ENCODE measurements at places on chromosomes 2 and 18.

DNA sequence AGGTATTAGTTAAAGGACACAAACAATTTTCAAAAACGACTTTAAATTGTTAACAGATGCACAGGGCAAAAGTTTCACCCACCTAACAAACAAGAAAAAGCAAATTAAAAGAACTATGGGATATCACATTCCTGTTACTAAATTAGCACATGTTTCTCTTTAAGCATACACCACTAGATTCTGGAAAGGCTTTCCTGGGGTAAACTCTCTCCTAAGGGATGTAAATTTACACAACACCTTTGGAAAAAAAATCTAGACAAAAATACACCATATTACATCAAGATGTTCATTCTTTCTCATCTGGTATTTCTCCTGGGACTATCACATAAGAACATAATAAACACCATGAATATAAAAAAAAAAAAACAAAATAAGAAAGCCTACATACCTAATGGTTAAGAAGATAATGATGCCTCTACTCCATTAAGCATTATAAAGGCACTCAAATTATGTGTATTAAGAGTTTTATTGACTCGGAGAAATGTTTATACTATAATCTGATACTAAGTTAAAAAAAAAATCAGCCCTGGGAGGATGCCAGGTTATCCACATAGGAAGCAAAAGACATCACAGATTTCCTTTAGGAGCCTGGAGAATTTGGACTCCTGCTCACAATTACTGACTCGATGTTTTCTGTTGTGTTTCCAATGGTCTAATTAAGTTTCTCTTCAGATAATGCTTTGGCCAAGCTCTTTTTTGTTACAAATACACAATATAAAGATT is 82.8 kb upstream of the AFF3 start:
- DNase-seq = no peak

- no peak for DNase-seq
These were observed 2.4 kb downstream of the SOCS6 start for GRCh38 chr18:70291295-70291574.

DNA sequence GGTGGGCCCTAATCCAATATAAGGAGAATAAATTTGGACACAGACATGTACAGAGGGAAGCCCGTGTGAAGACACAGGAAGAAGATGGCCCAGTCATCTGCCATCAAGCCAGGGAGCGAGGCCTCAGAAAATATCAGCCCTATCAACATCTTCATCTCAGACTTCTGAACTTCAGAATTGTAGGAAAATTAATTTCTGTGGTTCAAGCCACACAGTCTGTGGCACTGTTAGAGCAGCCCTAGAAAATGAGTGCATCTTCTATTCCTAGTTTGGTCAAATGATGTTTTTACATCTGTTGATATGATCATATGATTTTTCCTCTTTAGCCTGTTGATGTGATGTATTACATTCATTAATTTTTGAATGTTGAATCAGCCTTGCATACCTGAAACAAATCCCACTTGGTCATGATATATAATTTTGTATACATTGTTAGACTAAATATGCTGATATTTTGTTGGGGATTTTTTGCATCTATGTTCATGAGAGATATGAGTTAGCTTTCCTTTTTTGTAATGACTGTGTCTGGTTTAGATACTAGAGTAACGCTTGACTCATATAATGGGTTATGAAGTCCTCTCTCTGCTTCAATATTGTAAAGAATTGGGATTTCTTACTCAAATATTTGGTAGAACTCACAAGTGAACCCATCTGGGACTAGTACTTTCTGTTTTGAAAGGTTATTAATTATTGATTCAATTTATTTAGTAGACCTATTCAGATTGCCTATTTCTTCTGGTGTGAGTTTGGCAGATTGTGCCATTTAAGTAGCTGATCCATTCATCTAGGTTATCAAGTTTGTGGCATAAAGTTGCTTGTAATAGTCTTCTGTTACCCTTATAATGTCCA is 451.4 kb downstream of the EIPR1 start:
- DNase-seq = no peak

DNA sequence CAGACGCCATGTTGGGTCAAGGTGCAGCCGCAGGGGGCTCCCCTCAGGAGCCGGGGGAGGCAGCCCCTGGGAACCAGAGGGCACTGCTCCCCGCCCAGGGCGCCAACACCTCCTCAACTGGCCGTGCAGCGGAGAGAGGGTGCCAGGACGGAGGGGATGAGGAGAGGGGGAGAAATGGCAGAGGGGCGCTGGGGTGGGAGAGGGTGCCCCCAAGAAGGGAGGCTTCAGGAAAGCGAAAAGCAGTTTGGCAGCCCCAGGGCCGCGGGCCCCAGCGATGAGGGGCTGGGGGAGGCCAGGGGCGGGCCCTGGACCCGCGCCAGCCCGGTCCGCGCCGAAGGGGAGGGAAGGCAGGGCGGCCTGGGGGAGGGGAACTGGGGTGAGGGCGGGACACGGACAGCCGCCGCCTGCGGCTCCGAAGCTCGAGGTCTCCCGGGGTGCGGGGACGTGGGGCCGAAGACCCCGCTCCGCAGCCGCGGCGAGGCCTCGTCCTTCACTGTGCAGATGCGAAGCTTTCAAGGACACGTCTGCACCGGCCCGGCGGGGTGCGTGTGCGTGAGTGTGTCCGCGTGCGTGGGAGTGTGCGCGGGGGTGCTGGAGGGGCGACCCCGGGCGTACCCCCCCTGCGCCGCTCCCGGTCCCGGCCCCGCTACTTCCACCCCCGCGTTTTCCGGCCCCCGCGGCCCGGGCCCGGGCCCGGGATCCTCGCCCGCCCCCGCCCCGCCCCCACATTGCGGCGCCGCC is 1.4 kb downstream of the DNMT3A start:
- no peak for DNase-seq

- no peak for DNase-seq
These were observed 44.2 kb downstream of the NRXN1 start for GRCh38 chr2:50987616-50988313.

DNA sequence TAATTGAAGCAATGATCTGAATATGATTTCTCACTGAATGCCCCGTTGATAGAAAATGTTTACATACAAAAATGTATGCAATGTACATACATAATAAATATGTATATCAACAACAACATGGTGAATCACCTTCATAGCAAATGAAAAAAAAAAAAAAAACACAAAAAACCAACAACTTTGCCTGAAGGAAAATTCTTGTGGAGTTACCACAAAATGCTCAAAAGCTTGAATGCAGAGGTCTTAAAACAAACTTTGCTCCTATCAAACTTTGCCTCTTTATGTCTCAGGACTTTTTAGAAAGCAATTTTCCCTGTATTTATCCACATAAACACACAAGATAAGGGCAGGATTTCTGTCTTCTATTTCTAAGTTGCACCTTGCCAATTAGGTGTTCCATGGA is 92.9 kb upstream of the SIX2 start:
- DNase-seq = no peak

DNA sequence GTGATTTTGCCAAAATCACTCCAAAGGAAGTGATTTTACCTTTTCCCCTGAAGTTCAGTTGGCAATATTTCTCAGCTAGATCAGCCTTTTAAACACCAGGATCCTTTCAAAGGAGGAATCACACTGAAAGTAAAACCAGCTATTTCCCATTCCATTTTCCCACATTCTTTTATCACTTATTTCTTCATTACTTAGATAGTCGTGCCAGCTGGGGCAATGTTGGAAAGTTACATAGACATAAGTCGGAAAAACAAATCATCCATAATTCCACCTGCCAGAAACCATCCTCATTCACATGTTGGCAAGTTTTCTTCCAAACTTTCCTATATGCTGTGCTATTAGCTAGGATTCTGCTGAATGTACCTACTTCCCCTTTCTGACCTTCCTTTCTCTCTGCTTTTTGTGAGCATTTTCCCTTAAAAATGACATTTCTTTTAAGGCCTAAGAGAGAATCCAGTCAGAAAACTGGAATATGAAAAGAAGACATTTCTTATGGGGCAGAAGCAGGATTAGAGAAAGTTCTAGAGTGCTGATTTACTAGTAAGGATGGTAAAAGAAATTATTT is 170.0 kb upstream of the STK17B start:
- no peak for DNase-seq

DNA sequence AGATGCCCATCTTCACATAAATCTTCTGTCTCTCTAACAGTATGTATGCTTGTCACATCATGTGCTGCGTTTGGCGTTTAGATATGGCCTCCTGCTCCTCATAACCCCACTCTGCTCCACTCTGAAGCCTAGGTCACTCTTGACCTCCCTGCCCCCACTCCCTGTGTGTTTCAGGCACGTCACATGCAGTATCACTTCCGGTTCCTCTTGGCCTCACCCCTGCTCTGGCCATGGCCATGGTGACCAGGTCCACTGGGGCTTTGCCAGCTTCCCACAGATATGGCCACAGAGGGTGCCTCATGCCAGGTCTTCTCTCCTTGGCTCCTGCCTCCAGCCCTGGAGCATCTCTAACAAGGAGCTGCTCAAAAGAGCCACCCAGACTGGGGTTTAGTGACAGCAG is 160.0 kb downstream of the RNF152 start:
- DNase-seq = no peak

Data from stimulated activated CD4-positive, alpha-beta T cell treated with anti-CD3 and anti-CD28 coated beads, Interleukin-1b, Interleukin-23, amount 100 ng/mL, for 48 hours (primary cell).